ENCODE measurements at places on chromosomes 1 and 21.

GRCh38 chr1:150619576-150620509 is 9.6 kb downstream of the ENSA start:
- DNase-seq = peak; percentile 91

- DNase-seq = no peak
Observed at GRCh38 chr1:155123801-155124200, 3.9 kb upstream of the EFNA1 start.

GRCh38 chr1:67732750-67733151 is 47.8 kb downstream of the GADD45A start:
- peak; percentile 91 for DNase-seq

DNA sequence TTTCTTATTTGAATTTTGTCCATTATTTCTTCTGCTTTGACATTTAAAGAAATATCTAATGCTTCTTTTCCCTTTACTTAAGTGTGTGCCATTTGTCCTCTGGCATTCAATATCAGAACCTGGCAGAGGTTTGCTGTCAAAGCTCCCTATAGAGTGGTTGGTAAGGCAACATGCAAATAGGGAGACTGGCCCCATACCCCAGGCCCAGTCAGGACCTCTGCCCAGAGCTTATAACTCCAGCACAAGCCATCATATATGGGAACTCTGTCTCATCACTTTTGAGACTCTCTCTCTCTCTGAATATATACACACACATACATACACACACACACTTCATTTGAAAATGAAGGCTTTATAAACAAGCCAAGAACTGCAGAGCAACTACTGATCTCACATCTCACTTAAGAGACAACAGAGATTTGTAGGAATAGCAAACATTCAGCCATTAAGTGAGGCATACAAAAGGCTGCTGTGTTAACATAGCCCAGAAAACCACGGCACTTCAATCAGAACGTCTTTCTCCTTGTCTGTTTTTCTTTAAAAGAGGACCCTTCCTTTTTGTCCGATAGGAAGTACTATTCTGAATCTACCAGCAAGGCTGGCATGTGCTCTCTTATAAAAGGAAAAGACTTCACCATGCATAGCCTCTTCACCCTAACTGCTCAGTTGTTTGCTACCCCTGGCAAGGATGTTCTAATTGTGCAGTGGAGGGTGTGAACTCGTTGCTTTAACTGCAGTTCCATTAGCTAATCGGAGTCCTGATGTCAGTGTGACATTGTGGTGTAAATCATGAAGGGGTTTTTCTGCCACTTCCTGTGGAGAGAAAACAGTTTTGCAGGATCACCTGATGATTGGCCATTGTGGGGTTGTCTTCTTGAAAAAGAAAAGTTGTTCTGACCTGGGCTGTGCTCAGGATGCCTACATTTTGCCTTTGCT is 101.7 kb downstream of the NR5A2 start:
- no peak for DNase-seq

DNA sequence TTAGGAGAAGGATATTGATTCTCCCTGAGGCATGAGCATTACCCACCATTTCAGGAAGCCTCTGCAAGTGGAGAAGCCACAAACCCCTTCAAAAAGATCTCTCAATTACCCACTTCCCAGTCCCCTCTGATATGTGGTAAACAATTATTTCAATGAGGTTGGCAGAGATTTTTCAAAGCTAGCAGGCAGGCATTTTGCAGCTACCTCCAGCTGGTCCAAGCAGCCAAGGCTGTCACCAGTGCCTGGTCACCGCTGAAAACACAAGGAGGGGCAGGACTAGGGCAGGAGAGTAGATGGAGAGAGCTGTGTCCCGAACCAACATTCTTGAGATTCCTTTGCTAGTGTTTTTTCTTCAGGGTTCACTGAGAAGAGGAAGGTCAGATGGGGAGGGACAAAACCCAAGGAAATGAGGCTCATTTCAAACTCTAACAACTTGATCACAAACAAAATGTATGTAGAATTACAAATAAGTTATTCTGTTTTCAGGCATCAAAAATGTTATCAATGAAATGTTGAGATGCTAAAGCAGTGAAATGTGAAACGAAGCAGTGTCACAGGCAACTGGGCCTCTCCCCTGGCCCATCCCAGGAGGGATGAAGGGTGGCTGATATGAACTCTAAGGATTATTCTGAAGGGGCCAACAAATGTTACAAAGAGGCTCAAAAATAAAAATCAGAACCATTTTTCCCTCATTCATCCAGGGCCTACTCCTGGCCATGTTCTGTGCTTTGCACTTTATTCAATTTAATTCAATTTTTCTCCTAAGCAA is 22.3 kb downstream of the APP start:
- DNase-seq = no peak

- DNase-seq = no peak
Observed at GRCh38 chr1:82762829-82763532, 962.2 kb downstream of the ADGRL2 start.

GRCh38 chr1:97621955-97622354 is 298.9 kb downstream of the DPYD start:
- DNase-seq = no peak

- DNase-seq = no peak
Observed at GRCh38 chr1:11921022-11921421, 5.2 kb downstream of the KIAA2013 start.

DNA sequence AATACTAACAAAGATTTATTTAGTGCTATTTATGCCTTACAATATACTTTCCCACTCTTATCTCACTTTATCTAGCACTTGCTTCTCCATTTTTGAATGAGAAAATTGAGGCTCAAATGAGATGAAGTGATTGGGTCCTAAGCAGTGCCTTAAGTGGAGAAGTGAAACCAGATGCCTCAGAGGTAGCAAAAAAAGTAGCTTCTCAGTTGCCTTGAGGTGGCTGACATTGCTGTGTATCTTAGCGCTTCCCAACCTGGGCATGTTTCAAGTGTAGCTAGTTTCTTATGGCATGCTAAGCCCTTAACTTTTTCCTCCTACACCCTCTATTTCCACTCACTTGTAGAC is 390.4 kb downstream of the OMA1 start:
- no peak for DNase-seq

DNA sequence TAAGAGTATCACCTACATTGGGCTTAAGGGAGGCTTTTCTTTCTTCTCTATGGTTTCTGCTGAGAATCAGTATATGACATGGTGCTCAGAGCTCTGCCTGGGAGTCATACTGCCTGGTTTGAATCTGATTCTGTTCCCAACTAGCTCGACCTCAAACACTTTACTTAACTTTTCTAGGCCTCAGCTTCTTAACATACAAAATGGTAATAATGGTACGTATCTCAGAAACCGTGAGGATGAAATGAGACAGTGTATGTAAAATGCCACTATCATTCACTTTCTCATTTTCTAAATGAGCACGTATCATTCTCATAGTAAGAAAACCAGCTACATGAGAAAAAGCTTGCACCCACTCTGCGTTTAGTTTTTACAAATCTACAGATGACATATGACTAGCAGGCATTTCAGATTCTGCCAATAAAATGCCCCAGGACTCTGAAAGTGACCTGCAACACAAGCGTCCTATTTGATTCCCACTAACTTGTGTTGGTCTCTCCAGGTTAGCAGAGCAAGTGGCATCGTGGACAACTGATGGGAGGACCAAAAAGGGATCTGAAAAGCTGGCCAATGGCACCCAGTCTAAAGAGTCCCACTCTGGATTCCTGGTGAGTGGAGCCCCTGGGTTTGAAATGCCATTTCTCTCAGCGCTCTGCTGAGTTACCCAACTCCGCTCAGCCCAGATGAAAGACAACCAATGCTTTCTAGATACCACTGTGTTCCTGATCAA is 6.1 kb downstream of the CTNNBIP1 start:
- no peak for DNase-seq

GRCh38 chr1:78645723-78646122 is 3.9 kb upstream of the IFI44 start:
- DNase-seq = no peak

- DNase-seq = no peak
Observed at GRCh38 chr1:44591381-44591780, 82.9 kb downstream of the TMEM53 start.

DNA sequence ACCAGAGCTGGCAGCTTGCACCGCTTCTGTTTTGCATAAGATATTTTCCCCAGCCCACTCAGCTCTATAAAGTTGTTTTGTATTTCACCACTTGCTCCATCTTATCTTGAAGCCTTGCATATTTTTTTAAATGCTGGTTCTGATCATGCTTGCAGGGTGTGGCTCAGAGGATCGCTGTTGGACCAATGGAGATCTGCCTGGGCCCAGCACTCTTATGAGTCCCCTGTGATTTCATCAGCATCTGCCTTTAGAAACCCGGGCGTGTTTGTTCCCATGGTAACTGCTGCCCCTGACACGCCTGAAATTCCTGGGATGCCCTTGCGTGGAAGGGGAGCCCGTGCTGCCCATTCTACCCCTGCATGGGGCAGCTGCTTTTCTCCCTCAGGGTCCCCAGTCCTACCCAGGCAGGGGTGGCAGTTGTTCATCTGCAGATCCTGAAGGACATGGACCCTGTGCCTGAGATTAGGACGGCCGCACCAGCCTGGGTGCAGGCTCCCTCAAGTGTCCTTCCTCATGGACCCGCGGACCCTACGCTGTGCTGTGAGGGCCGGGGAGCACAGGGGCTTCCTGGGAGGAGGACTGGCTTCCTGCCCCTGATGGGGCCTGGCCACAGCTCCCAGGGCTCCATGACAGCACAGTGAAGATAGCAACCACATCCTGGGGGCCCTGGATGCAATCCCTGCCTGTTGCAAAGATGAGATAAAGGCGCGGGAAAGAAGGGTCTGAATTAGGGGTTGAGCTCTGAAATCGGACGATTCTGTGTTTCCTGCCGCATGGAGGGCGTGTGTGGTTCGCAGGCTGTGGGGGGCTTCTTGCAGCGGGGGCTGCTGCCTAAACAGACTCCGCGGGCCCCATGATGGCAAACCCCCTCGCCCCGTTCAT is 226.5 kb downstream of the SDCCAG8 start:
- DNase-seq = peak; percentile 91

DNA sequence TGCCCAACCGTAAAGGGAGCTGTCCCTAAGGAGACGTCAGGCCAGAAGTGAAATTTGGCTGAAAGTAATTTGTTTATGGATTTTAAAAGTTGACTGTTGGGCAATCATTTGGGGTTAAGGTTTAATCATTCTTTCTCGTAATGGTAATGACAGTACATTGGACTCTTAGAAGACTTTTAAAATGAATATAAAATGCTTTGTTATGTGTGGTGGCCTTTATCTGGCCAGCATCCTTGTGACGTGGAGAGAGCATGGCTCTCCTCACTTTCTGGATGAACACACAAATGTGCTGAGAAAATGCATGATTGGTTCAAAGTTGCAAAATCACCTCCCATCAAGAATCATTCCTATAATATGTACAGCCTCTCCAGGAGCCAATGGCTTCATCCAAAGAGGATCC is 160.2 kb downstream of the DHRS3 start:
- peak; percentile 87 for DNase-seq

DNA sequence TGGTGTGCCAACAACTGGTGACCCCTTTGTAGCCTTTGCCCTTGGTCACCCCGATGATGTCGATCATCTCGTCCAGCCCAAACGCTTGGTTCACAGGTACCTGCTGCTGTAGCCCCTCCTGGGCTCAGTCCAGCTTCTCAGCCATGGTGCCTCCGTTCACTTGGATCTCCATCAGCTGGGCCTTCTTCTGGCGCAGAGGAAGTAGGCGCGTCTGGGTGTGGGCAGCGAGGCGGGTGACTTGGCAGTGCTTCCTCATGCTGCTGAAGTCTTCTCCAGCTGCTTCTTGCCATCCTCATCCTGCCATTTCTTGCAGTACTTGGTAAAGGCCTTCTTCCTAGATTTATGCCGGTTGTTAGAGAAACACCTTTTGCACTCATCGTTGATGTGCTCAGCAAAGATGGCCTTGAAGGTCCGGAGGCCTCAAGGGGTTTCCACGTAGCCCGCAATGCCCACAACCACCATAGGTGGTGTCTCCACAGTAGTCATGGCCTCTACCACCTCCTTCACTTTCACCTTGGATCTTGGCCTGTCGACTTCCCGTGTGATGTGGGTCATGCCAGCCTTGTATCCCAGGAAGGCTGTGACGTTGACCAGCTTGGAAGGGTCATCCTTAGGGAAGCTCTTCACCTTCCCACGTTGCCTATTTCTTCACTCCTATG is 13.0 kb downstream of the DOP1B start:
- DNase-seq = no peak

- DNase-seq = no peak
Observed at GRCh38 chr1:216205176-216205575, 218.1 kb downstream of the USH2A start.

DNA sequence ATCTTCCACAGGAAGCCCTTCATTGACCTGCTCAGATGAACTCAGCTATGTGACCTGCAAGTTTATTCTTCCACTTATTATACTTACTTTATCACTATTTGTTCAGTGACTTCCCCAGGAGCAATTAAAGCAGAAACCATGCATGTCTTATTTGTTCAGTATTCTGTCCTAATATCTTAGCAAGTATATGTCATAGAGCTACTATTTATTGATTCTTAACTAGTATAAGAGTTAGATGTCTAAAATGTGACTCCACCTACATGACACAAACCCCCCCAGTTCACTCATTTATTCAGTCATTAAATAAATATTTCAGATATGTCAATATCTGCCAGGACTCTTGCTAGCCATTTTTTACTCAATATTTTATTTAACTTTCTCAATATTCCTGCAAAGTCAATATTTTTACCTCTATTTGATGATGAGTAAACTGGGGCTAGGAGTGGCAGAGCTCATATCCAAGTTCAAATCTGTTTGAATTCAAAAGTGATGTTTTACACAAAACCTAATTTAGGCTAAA is 469.0 kb upstream of the USP24 start:
- no peak for DNase-seq

DNA sequence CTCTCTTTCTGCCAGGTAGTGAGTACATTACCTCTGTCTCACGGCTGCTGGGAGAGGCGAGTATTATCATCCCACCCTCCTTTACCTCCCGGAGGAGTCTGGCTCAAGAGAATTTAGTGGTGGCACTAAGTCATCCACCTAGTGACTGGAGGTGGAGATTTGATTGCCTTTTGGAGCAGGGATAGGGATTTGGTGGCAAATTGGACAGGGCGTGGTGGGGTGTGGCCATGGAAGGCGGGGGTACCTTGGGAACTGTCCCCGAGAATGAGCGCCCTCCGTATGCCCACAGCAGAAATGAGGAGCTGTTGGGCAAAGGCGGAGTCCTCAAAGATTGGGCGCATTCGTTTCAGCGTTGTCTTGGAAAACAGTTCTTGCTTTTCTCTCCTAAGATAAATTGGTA is 32.1 kb upstream of the HMGN1 start:
- no peak for DNase-seq

- no peak for DNase-seq
Observed at GRCh38 chr1:48499211-48499735, 27.3 kb upstream of the SPATA6 start.

DNA sequence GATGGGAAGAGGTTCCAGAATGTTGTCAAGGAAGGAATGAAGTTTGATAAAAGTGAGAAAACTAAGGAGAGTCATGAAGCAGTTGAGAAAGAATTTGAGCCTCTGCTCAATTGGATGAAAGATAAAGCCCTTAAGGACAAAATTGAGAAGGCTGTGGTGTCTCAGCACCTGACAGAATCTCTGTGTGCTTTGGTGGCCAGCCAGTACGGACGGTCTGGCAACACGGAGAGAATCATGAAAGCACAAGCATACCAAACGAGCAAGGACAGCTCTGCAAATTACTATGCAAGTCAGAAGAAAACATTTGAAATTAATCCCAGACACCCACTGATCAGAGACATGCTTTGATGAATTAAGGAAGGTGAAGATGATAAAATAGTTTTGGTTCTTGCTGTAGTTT is 142.8 kb downstream of the CDC7 start:
- no peak for DNase-seq

GRCh38 chr1:62599044-62599443 is 1.7 kb downstream of the ANGPTL3 start:
- DNase-seq = no peak

GRCh38 chr1:192589813-192590212 is 14.2 kb downstream of the RGS1 start:
- DNase-seq = peak; percentile 49
